ENCODE measurements at places on chromosomes 6 and 20.

DNA sequence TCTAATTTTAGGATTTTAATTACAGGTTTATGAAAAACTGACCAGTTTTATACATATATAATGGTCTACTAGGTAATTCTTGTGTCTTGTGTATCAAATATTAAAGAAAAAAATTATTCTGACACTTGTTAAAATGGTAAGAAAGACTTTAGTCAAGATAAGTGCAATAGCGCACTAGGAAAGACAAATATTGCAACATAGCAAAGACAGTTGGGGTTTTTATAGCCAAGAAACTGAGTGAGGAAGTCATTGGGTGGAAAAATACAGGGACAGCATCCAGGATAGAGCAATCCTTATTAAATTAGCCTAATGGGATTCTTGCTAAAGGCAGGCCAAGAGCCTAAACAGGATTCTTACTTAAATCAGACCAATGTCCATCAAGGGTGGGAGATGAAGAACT lies 71.1 kb downstream of the ROS1 start:
- no peak for DNase-seq

DNA sequence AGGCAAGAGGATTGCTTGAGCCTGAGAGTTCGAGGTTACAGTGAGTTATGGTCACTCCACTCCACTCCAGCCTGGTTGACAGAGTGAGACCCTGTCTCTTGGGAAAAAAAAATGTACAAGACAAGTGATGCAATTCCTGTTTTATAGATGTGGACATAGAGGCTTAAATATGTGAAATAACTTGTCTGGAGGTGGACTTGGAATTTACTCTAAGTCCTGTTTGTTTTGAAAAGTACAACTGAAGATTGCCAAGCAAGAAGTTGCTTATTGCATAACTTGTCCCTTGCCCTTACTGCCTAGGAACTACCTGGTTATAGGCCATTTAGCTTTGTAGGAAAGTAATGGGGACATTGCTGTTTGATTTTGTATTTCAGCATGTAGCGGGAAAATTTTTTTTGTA lies 26.0 kb upstream of the ADIG start:
- DNase-seq, result no peak

- DNase-seq, result no peak
Measured at GRCh38 chr6:31829633-31830283, 2.2 kb downstream of the HSPA1B start.

- DNase-seq, result no peak
Measured at GRCh38 chr20:48211238-48211637, 426.0 kb upstream of the SULF2 start.

DNA sequence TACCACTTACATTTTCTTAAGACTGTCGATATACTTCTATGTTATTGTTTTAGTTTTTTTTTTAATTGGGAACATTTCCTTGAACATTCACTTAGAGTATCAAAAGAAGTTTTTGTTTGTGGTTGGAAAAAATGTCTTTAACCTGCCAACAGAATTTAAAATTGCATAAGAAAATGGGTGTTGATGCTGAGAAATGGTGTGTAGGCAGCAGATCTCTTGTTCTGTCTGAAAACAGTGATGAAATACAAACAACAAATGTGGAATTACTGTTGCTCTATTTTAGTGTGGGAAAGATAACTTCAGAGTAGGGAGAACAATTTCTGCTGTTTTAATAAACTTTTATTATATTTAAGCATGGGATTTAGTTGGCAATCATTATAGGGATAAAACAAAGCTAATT lies 293.5 kb downstream of the CDKAL1 start:
- DNase-seq, result no peak

GRCh38 chr6:164546263-164546662 lies 763.1 kb downstream of the C6orf118 start:
- DNase-seq, result no peak

GRCh38 chr6:33419580-33420490 lies at the start of gene SYNGAP1:
SYNGAP1 (plus strand) TSS chr6:33420065; CDS start chr6:33420265, 200 bp downstream.
- peak; percentile 53 for DNase-seq

GRCh38 chr6:85436939-85437495 lies 12.9 kb upstream of the NT5E start:
- DNase-seq, result no peak

DNA sequence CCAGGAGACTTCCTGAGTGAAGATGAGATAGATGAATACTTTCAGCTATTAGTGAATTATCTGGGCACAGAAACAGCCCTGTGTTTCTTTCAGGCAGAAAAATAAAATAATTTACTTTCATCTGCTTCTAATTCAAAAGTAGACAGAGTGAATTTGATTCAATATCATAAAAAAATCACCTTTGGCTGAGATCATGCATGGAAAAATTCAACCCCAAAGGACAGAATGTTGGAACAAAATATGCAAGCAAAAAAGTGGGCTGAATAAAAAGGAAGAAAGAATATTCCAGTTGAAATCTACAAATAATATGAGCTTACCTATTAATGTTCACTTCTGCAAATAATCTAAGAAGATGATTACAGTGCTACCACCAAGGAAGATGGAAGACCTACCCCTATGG lies 546.9 kb downstream of the TFAP2B start:
- DNase-seq, result no peak

- DNase-seq, result no peak
Measured at GRCh38 chr6:155273431-155273830, 9.6 kb downstream of the CLDN20 start.

DNA sequence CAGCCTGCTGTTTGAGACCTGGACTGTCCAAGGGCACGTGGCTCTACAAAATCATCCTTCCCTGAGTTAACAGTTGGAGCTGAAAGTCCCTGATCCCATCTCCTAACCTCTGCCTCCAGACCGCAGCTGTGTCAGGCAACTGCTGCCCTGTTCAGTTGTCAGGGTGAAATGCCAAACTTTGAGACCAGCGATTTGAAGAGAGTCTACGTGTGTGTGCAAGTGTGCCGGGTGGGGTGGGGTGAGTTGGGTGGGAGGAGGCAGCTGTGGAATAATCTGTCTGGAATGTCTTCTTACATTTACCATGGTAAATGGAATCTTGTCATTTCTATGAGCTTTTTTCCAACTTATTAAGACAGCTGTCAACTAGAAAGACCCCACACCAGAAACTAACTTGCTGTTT lies 81.0 kb upstream of the FAM8A1 start:
- no peak for DNase-seq

GRCh38 chr20:21519136-21519584 lies 5.3 kb upstream of the NKX2-2 start:
- no peak for DNase-seq

DNA sequence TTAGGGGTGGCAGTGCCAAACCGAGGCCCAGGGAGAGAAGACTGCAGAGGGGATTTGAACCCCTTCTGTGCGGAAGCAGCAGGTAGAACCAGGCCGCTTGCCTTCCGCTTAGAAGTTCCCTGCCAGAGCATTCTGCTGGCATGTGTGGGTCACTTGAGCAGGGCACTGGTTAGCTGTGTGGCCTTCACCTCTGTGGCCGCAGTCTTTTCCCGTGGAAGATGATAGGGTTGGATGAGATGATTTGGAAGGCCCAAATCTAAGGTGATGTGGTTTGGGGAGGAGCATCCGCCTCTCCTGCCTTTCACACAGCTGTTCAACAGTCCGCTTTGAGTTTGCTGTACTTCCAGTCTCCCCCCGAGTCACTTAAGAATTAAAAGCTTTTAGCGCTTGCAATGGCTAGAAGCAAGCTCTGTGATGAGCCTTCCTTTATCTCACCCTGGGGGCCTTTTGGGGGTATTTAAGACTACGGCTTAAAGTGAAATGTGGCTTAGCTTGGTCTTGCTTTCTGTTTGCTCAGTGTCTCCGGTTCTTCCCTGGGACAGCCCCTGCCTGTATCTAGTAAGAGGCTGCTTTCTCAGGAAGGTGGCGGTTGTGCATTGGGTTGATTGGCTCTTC lies 743 bp downstream of the CMTR1 start:
- peak; percentile 11 for DNase-seq

GRCh38 chr6:29739882-29740261 lies 16.6 kb downstream of the HLA-F start:
- no peak for DNase-seq

GRCh38 chr20:1847780-1848179 lies 47.4 kb upstream of the SIRPA start:
- no peak for DNase-seq

DNA sequence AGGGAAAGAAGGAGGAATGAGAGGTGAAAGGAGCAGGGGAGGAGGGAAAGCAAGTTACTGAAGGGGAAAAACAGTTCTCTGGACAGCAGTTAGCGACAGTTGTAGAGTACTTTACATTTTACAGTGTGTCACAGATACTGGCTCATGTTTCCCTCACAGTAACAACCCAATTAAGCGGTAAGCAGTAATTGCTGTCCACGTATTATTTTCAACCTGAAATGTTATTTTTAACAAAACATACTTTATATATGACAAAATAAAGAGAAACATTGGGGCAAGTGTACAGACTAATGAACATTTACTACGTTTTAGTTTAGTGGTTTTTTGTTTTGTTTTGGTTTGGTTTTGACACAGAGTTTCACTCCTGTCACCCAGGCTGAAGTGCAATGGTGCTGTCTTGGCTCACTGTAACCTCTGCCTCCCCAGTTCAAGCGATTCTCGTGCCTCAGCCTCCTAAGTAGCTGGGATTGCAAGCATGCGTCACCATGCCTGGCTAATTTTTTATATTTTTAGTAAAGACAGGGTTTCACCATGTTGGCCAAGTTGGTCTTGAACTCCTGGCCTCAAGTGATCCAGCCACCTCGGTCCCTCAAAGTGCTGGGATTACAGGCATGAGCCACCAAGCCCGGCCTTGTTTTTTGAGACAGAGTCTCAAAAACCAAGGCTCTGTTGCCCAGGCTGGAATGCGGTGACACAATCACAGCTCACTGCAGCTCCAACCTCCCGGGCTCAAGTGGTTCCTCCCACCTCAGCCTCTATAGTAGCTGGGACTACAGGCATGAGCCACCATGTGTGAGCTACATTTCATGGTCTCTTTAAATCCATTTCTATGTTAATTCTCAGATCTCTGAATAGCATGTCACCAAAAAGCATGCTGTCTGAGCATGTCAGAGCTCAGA lies 22.6 kb upstream of the BTN3A2 start:
- no peak for DNase-seq

- no peak for DNase-seq
Measured at GRCh38 chr6:11412616-11413015, 124.9 kb upstream of the TMEM170B start.

DNA sequence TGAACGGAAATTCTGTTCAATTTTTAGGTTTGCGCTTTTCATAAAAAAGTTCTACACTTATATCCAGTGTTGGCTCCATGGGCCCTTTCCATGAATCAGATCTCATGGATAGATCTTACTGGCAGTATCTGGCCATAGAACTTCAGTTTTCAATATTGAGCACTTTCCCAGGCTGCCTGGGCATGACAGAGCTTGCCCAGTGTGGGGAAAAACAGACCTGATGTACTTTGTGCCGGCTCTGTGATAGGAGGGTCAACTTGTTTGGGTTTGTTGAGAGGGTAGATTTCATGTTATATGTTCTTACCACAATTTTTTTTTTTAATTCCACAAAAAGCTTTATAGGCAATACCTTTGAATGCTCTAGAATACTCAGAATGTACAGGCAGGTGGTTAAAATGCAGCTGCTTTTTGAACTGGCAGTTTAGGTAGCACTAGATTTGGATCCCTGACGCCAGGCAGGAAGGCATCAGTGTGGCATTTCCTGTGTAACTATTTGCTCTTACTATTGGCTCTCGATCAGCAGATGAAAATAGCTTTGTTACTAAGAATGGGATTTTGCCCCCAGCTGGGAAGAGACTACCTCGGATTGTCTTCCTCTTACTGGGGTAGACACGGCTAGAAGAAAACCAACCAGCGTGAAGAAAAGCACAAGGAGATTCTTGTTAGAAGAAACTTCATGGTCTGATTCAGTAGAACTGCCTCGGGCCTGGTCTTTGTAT lies 404.9 kb upstream of the SOX4 start:
- DNase-seq, result no peak

- no peak for DNase-seq
Measured at GRCh38 chr6:149150801-149151398, 166.6 kb upstream of the TAB2 start.

DNA sequence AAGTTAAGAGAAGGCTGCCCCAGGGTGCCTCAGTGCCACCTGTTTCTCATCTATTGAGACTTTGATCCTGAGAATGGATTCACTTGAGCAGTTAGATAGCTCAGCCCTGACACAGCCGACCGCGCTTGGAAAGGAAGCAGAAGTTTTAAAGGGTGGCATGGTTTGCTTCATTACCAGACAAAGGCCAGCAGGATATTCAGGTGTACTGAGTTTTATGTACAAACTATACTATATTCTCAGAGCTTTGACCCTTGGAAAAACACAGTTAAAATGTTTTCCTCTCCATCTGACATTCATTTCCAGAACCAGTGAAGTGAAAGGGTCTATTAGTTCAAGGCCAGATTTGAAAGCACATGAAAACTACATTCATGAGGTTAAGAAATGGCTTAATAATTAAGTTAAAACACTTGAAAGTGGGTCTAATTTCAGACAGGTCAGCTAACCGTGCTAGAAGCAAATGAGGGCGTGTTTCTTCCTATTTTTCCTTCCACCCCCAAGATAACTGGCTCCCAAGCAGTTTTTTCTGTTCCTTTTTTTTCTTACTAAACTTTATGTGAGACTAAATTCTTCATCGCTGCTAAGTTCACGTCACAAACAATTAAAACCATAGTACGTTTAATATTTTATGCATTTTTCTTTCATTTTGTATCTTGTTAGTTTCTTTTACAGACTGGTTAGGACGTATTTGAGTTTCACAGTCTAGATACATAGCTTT lies 385.3 kb upstream of the SOX4 start:
- no peak for DNase-seq

All from CD4-positive, alpha-beta T cell treated with Interferon gamma for 1 hour (primary cell).